ENCODE measurements at places on chromosomes 12 and 14.

GRCh38 chr12:53051058-53051880, 1.4 kb downstream of the TNS2 start:
- DNase-seq, result no peak

- DNase-seq, result no peak
Observed at GRCh38 chr12:131603106-131603938, 107.6 kb upstream of the SFSWAP start.

DNA sequence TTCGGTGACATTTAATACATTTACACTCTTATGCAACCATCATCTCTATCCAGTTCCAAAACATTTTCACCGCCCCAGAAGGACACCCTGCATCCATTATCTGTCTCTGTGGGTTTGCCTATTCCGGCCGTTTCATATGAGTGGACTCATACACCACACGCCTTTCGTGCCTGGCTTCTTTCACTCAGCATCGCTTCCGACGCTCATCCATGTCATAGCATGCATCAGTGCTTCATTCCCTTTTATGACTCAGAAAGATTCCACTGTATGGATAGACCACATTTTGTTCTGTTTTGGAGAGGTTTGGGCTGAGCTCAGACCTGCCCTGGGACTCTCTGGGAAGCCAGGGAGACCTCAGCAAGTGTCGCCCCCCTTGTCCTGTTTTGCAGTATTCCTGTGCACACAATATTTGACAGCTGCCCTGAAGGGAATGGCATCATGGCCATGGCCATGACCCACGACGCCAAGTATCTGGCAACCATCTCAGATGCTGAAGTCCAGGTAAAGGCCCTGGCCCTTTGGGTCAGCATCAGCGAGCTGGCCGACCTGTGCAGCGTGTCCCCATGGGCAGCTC, 23.8 kb downstream of the CFAP251 start:
- no peak for DNase-seq

DNA sequence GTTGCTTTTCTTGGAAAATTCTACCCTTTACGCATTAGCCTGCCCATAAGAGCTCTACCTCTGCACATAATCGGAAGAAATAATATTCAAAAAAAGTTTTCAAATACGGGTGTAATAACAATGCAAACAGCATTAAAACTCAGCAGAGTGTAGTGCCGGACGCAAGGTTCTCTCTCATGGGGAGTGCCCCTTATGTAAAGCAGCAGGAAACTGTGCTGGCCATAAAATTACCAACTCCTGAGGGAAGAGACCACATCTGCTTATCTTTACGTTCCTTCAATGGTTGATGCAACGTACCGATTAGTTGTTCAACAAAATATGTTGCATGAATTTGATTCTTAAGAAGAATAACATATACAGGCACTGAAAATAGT, 118.7 kb upstream of the TMCC3 start:
- DNase-seq, result no peak

- DNase-seq, result no peak
Observed at GRCh38 chr12:24400533-24400932, 451.1 kb upstream of the SOX5 start.

- DNase-seq, result no peak
Observed at GRCh38 chr14:98189944-98190343, 1082.1 kb downstream of the BCL11B start.

- no peak for DNase-seq
Observed at GRCh38 chr14:27015065-27015464, 417.2 kb upstream of the NOVA1 start.

GRCh38 chr12:111099186-111099585, 178.8 kb upstream of the MYL2 start:
- no peak for DNase-seq

GRCh38 chr12:7042842-7043241, 17.7 kb upstream of the C1S start:
- DNase-seq, result no peak

Data from KG1 (cell line).